NCI-H2081 (cell line): ENCODE measurements at places on chromosomes 5 and 9.

GRCh38 chr9:13001989-13002580 is 227.3 kb downstream of the LURAP1L start:
- no peak for DNase-seq

DNA sequence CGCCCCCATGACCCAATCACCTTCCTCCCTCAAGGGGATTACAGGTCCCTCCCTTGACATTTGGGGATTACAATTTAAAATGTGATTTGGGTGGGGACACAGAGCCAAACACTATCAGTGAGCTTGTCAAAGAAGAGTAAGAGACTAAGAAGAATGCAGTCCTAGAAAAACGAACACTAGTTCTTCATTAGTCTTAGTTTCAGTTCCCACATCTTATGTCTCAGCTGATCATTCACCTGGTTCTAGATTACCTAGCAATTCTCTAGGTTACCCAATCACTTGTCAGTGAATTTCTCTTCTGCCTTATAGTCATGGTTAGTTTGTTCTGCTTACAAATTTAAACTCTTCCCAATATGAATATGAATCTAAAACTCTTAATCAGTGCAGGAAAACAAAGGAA is 251.5 kb downstream of the COX7C start:
- DNase-seq = no peak

DNA sequence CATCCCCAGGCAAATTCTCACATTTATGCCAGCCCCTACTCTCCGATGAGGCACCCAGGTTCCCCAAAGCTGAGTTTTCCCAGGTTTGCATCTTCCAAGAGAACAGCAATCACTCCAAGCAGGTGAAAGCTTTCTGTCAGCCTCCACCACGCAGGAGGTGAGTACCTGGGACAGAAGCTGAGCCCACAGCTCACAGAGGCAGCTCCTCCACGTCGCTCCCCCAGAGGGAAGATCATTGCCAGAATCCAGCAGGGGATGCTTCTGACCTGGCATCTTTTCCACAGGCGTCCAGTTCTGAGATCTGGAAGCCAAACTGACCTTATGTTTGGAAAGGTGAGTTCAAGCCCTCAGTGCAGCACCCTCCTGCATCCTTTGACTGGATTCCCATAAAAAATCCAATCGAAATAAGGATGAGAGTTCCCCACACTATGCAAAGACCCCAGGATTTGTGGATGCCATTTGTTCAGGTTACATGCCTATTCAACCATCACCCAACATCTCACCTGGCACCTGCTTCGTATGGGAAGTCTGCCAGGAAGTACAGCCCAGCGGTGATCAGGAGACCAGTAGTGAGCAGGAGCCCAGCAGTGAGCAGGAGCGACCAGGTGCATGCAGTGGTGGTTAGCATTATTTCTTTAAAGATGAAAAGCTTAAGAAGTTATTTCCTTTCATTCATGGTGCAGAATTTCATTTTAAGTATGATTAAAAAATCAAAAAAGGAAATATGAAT is 47.4 kb upstream of the OLFM1 start:
- DNase-seq = no peak

GRCh38 chr5:100757618-100758017 is 145.5 kb downstream of the ST8SIA4 start:
- no peak for DNase-seq

DNA sequence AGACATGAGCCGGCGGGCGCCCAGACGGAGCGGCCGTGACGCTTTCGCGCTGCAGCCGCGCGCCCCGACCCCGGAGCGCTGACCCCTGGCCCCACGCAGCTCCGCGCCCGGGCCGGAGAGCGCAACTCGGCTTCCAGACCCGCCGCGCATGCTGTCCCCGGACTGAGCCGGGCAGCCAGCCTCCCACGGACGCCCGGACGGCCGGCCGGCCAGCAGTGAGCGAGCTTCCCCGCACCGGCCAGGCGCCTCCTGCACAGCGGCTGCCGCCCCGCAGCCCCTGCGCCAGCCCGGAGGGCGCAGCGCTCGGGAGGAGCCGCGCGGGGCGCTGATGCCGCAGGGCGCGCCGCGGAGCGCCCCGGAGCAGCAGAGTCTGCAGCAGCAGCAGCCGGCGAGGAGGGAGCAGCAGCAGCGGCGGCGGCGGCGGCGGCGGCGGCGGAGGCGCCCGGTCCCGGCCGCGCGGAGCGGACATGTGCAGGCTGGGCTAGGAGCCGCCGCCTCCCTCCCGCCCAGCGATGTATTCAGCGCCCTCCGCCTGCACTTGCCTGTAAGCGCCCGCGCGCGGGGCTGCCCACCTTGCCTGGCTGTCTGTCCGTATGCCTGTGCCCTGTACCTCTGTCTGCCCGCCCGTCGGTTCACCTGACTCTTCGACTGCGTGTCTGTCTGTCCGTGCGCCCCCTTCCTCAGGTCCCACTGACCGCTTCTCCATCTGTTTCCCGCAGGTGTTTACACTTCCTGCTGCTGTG is 412 bp downstream of the FGF18 start:
- DNase-seq = no peak
